Stimulated activated CD8-positive, alpha-beta memory T cell treated with anti-CD3 and anti-CD28 coated beads, Interleukin-15, amount 100 ng/mL, for 48 hours (primary cell): ENCODE measurements at places on chromosomes 5 and 9.

DNA sequence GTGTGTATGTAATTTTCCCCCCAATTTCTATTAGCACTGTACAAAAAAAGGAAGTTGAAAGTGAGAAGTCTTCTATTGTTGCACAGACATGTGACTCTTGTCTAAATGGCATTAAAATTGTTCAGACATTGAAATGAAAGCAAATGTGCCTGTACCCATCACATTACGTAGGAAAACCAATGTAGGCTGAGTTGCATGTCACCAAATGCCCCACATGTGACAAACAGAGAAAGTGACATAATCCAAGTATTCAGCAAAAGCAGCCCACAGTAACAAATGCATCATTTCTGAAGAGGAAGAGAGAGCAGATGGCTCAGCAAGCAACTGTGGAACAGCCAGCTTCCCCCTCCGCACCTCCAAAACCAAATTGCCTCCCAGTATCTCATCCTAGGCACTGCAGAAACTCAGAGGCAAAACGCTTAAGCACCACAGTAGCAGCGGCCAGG, 161.5 kb upstream of the NR4A3 start:
- DNase-seq, result no peak

GRCh38 chr9:83754383-83754977, 46.7 kb upstream of the UBQLN1 start:
- no peak for DNase-seq

- peak; percentile 59 for DNase-seq
Measured at GRCh38 chr9:136538599-136539426, 7.0 kb downstream of the NOTCH1 start.

DNA sequence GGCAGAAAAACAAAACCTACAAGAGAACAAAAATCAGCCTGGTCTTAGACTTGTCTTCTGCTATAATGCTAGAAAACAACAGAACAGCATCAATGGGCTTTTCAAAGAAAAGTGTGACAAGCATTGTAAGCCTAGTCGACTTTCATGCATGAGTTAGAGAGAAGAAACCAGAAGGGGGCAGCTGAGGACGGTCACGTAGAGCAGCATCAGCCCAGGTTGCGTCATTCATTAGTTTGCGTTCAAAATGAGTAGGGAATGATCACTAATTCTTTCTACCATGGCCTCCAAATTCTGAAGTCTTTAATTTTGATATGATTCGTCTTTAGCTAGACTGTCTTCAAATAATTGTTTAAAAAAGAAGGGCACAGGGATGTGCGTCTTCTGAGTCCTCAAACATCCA, 4.7 kb upstream of the ISCA1 start:
- no peak for DNase-seq

DNA sequence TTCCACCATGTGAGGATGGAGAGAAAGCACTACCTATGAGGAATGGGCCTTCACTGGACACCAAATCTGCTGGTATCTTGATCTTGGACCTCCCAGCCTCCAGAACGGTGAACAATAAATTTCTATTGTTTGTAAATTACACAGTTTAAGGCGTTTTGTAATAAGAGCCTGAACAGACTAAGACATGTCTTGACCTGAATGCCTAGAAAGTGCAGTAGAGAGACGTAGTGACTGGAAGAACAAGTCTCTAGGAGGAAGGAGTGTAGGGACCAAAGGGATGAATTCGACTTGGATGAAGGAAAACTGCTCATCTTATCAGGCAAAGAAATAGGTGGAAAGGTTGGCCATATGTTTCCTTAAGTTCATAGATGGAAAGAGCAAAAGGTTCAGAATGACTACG, 309.8 kb upstream of the RGMB start:
- no peak for DNase-seq

GRCh38 chr5:2335125-2335732, 416.2 kb downstream of the IRX2 start:
- DNase-seq, result no peak

DNA sequence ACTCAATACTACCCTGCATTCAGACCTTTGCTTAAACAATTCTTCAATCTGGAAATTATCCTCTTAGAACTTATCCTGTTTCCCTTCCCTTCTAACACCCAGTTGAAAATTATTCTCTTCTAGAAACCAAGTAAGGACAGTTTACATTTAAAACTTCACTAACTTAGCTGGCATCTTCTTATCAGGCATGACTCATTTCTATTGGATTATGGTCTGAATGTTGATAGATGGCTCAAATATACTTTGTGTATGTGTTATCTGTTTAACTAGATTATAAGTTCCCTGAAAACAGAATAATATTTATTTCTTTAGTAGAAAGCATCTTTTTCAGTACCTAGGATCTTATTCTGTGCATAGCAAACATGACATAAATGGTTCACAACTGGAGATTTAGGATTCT, 161.9 kb downstream of the PPP2R2B start:
- DNase-seq, result no peak

DNA sequence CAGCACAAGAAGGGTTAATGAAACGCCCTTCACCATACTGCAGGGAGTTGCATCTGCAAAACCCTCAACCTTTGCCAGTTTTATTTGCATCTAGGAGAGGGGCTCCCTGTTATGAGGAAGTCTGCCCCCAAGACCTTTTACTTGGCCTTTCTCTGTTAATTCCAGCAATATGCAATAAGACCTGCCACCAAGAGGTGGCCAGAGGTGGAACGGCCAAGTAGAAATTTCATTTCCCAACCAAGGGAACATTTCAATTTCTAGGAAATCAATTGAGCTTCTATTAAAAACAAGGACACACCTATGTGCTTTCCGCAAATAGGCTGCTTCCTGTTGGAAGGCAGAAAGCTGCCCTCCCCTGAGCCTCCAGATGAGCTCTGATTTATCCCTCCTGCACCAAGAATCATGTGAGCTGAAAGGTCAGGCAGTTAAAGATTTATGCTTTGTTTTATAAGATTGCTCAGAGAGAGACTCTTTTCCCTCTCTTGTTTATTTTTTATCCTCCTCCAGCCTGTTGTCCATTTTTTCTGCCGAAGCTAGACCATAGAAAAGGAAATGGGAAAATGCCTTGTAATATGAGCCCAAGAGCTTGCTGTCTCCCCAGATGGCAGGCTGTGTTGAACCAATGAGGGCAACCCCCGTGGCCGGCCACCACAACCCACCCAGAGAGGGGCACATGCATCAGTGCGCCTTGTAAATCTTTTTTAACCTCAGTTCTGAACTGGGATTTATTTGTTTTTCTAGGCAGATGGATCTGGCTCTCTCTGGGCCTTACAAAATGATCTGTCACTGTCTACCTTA, 572.8 kb downstream of the TLE1 start:
- DNase-seq, result no peak

DNA sequence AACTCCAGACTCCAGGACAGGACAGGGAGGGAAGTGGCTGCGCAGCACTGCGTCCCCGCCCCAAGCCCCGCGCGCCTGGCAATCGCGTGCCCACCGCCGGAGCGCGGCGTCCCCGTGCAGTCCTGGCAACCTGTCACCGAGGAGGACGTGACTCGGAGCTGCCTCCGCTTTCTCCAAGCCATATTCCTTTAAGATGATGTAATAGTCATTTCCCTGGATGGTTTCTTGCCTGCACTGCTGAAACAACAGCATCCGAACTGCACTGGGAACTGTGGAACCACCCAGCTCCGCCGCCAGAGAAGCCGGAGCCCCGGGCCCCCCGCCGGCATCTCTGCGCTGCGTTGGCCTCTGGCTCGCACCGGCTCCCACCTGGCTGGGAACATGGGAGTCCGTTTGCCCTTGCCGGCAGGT, 34.5 kb downstream of the KCTD16 start:
- DNase-seq, result no peak

DNA sequence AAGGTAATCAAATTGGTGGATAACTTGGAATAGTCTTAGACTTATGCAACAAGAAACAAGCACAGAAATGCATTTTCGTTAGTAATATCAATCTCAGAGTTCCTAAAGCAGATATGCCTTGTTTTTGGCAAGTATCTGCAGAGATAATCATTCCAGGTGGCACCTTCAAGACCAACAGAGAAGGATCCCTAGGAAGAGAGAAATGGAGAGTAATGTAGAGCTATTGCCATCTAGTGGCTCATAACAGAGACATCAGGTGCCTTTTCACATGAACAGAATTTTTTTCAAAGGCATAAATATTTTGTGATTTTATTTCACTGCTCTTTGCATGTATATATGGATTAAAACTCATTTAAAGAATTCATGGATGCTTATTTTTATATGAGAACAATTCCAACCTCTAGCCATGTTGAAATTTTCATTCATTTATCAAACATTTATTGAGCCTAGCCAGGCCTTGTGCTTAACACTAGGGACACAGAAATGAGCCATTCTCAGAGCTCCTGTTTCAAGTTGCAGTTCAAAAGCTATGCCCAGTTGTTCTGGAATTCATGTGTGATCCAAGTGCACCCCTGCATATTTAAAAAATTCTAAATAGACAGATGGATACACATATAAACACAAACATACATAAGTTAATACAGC, 117.5 kb upstream of the OR13F1 start:
- DNase-seq, result no peak

GRCh38 chr9:34332076-34332964, 3.0 kb downstream of the NUDT2 start:
- no peak for DNase-seq

- DNase-seq, result no peak
Measured at GRCh38 chr5:172059661-172060100, 53.2 kb upstream of the FBXW11 start.

DNA sequence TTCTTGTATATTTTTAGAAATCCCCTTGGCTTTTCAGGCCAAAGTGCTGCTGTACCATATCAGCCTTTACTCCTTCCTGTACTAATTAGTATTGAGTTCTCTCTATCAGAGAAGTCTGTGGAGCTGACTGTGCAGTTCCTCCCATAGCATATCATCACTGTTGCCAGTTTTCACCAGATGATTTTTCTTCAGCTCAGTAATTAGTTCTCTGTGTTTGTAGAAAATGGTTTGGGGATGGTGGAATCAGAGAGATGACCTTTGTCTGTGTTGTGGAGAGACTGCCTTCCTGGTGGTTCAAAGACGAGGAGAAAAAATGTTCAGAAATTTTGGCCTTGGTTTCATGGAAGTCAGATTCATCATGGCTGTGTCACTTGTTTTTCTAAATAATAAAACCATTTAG, 227.5 kb upstream of the ACTBL2 start:
- no peak for DNase-seq

- no peak for DNase-seq
Measured at GRCh38 chr9:88988796-88989641, 2.2 kb upstream of the S1PR3 start.

DNA sequence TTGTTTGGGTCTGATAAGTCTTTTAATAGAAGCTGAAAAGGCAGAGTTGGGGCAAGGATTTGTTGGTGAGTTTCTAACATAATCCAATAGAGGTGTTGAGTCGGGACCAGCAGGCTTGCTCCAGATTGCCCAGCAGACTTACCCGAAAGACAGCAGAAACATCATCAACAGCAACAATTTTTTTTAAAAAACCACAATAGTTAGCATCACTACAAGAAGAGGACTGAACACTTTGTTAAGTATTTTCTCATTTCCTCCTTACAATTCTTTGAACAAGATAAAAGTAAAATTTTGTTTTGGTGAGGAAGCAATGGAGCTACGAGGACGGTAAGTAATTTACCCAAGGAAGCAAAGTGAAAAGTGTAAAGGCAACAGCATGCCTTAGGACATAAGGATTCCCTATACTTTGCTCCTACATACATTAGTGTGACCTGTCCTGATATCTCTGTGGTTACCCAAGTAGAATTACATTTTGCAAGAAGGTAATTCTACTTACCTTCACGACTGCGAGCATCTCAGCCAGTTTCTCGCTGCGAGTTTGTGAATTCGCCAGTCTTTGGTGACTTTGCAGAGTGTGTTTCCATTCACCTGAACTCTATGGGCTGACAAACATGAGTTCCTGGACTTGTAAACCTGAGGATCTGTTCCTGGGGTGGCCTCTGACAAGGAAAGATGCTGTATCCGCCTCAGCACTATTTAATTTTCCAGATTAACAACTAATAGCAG, 13.2 kb downstream of the ITK start:
- DNase-seq, result no peak

- no peak for DNase-seq
Measured at GRCh38 chr9:105431424-105432246, 16.2 kb upstream of the FSD1L start.

DNA sequence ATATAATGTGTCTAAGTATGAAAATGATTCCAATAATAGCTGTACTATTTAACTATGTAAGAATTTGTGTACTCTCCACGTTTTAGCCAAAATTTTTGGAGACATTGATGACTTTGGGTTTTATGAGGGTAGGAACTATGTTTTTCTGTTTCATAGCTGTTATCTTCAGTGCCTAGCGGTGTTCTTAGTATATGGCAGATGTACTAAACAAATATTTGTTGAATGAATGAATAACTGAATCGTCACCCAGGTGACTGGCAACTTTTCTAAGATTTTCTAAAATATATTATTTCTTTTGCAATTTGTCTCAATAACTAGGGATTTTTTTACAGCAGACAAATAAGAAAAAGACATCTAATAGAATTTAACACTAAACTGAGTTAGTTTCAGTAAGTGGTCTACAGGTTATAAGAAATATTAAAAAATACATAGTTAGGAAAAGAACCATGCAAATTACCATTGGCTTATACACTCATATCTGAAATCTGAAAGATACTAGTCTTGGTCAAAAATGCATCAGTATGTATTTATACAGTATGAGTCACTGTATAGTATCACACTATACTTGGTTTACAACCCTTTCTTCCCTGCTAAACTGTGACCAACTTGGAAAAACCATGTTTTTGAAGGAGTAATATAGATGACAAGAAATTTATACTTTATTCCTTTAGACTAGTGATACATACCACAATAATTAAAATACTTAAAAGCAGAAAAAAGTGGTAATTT, 10.5 kb upstream of the ERCC6L2 start:
- DNase-seq, result no peak

GRCh38 chr5:174188295-174188694, 142.8 kb downstream of the NSG2 start:
- no peak for DNase-seq

DNA sequence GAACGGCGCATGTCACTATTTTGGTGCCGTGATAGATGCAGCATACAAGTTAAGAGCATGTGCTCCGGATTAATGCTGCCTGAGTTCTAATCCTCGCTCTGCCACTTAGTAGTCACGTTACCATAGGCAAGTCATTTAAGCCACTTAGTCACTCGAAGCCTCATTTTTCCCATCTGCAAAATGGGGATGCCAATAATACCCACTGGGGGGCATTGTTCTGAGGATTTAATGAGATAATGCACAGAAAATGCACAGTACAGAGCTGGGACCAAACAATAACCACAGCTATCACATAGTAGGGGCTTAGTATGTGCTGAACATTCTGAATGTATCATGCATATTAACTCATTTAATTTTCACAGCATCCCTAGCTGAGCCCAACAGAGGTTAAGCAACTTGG, 9.1 kb downstream of the NIPAL4 start:
- no peak for DNase-seq

DNA sequence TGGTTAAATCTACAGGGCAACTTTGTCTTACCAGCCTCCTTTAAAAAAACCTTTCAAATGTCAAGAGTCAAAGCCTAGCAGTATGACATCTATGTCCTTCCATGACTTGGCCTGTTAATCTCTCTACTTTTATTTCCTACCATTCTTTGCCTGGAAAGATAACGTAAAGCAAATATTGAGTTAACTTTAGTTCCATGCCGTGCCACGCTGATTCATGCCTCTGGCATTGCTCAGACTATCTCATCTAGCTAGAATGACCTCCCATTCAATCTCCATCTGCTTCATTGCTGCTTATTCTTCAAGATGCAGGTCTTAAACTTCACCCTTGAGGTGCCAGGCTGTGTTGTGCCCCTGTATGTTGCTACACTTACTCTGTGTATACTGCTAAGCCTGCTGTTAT, 729.8 kb downstream of the EFNA5 start:
- DNase-seq, result no peak
